ENCODE measurements at places on chromosomes 12 and 14.

- peak; percentile 63 for DNase-seq
Measured at GRCh38 chr14:49641697-49642129, 6.7 kb upstream of the DNAAF2 start.

DNA sequence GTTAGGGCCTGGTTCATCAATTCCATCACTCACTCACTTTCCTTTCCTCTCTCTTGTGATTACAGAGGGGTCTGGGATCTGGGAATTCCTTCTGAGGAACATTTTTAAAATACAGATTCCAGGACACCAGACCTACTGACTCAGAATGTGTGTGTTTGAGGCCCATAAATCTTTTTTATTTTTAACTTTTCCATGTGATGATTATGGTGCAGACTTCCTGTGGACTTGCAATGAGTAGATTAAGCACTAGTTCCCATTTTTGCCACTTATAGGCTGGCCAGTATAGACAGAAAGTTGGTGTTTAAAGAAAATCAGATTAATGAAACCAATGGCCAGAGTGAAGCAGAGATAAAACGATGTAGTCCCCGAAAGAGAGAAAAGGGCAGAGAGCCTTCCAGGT, 28.1 kb downstream of the SLC41A2 start:
- DNase-seq: no peak

DNA sequence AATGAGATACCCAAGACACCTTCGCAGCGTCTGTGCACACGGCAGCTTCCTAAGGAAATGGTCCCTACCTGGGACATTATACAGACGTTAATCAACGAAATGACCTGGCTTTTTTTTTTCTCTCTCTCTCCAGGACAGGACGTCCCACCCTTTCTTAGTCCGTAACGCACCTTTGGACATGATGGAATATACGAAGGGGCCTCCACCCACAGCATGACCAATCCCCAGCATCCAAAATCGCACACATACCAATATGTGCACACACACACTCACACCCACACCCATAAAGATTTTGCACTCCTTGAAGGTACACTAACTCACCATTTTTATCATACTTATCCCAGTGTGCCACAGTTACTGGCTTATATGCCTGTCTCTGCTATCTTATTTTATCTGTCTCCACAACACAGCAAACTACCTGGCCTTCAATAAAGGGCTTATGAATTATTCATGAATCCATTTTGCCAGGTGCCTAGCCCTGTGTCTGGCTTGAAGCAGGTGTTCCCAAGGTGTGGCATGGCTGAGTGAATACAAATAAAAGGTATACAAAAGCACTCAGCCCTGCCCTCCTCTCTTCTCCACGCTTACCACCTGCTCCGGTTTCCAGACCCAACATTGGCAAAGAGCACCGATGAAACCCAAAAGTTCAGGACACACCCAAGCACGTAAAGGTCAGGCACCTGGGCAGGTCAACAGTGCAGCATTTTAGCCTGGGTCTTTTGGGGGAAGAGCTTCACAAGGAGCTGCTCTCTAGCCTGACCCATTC, 2.2 kb downstream of the SCNN1A start:
- DNase-seq: no peak

DNA sequence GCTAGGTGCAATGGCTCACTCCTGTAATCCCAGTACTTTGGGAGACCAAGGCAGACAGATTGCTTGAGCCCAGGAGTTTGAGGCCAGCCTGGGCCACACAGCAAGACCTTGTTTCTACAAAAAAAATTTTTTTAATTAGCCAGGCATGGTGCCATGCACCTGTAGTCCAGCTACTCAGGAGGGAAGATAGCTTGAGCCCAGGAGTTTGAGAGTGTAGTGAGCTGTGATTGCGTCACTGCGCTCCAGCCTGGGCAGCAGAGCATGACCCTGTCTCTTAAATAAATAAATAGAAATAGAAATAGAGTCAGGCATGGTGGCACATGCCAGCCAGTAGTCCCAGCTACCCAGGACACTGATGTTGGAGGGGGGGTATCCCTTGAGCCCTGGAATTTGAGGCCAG, 36.7 kb upstream of the CLIP1 start:
- no peak for DNase-seq

GRCh38 chr12:84842406-84843013, 70.1 kb downstream of the SLC6A15 start:
- peak; percentile 68 for DNase-seq

Data from fibroblast of lung (primary cell).